ENCODE measurements at places on chromosomes 5 and 9.

- no peak for DNase-seq
Observed at GRCh38 chr9:100652850-100653249, 75.0 kb downstream of the CAVIN4 start.

- DNase-seq, result no peak
Observed at GRCh38 chr9:93701494-93702218, 125.3 kb downstream of the PHF2 start.

- no peak for DNase-seq
Observed at GRCh38 chr5:32249668-32250067, 63.1 kb downstream of the MTMR12 start.

- no peak for DNase-seq
Observed at GRCh38 chr5:168347368-168348083, 56.1 kb downstream of the WWC1 start.

DNA sequence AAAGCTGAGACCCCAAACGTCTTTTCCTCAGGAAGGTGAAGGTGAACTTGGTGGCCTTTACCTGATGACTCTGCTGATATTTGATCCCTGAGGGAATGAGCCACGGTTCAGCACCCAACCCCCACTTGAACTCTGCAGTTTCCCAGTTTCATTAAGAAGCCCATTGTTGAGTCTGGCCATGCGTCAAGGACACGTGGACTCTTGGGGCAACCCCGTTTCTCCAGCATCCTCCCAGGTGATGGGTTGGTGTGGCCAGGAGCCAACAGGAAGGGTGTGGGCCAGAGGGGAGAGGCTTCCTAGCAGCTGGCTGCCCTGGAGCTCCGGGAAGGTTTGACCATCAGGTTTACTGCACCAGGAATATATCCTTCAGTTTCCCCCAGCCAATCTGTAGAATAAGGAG, 59.5 kb upstream of the GNE start:
- no peak for DNase-seq

DNA sequence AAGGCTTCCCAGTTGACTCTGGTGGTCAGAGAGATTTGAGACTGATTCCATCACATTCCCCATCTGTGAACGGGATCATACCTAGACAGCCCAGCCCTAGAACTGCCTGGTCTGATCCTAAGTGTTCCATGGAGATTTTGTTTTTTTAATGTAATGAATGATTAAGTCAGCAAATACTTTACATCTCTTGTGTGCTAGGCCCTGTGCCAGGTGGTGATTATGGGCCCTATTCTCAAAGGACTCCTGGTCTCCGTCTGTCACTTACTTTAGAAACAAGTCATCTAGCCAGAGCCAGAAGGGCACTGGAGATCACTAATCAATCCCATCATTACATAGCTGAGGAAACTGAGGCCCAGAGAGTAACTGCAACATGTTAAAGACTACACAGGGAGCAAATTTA, 1.1 kb upstream of the GPX3 start:
- DNase-seq, result no peak

GRCh38 chr5:144187699-144188294, 17.1 kb downstream of the KCTD16 start:
- peak; percentile 84 for DNase-seq

DNA sequence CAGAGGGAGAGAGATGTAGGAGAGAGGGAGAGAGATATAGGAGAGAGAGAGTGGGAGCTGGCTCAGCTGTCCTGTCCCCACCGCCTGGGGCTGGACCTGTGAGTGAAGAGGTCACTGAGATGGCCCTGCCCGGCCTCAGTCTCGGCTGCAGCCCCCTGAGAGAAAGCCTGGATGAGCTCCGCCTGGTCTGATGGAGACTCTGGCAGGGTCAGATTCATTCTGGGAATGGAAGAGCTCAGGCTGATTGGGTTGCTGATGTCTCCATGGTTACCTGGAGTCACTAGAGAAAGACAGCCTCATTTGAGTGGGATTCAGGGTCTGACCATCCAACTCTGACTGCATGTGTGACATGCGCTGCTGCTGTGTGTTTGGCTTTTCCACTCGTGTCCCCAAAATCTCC, 27.1 kb upstream of the SEMA4D start:
- DNase-seq, result no peak
